ENCODE measurements at places on chromosomes 16 and 17.

DNA sequence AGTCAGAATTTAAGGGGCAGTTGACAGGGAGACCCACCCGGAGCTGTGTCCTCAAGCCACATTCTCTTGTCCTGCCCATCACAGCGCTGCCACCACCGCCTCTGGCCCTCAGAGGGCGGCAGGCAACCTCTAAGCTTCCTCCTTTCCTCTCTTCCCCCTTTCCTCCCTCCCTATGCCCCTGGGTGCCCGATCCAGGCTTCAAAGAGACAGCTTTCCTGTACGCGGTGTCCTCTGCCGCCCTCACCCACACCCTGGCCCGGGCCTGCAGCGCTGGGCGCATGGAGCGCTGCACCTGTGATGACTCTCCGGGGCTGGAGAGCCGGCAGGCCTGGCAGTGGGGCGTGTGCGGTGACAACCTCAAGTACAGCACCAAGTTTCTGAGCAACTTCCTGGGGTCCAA is 23.5 kb downstream of the WNT9B start:
- DNase-seq = no peak

- DNase-seq = no peak
Observed at GRCh38 chr17:4635823-4636375, 5.6 kb downstream of the ALOX15 start.

- DNase-seq = no peak
Observed at GRCh38 chr17:8345052-8345690, 5.5 kb downstream of the ODF4 start.

GRCh38 chr16:11205754-11206581 is 50.0 kb downstream of the SOCS1 start:
- no peak for DNase-seq

- no peak for DNase-seq
Observed at GRCh38 chr17:35046740-35047283, 16.7 kb downstream of the RFFL start.

DNA sequence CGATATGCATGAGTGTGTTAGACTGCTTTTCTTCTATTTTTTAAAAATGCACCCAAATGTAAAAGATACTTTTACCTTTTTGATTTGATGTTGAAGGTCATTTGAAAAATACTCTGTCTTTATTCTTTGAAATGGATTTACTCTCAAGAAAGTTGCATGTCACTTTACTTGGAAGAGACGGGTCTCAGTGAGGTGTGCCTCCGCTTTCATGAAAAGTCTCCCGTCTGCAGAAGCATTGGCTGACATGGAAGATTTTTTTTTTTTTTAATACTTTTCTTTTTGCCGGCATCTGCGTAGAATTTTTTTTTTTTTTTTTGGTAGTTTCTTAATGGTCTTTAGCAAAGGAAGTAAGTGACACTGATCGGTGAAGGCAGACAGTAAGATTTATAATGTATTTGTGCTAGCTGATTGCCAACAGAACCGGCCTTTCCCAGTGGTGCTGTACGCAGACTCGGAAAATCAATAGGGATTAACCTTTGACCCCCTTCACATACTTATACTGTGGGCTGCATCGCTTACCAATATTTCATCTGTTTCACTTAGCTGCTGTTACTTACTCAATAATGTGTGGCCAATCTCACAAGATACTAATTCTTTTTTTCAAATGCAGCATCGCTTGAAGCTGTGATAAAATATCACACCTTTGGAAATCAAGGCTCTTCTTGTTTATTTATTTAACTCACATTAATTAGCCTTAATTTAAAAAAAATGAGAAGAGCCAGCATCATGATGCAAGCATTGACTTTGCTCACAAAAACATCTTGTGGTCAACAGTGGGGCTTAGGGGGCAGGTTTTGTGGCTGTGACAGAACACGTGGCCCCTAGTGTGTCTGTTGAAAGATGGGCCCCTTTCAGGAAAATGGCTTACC is 383.9 kb downstream of the WWOX start:
- no peak for DNase-seq

DNA sequence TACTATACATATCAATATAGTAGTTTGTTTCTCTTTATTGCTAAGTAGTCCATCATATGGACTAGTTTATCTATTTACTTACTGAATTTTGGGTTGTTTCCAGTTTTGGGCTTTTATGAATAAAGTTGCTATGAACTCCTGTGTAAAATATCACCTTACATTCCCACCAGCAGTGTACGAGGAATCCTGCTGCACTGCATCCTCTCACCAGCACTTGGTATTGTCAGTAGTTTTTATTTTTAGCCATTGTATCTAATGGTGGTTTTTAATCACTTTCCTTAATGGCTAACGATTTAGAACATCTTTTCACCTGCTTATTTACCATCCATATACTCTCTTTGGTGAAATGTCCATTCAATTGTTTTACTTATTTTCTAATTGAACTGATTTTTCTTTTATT is 24.0 kb downstream of the CDC27 start:
- DNase-seq = no peak

DNA sequence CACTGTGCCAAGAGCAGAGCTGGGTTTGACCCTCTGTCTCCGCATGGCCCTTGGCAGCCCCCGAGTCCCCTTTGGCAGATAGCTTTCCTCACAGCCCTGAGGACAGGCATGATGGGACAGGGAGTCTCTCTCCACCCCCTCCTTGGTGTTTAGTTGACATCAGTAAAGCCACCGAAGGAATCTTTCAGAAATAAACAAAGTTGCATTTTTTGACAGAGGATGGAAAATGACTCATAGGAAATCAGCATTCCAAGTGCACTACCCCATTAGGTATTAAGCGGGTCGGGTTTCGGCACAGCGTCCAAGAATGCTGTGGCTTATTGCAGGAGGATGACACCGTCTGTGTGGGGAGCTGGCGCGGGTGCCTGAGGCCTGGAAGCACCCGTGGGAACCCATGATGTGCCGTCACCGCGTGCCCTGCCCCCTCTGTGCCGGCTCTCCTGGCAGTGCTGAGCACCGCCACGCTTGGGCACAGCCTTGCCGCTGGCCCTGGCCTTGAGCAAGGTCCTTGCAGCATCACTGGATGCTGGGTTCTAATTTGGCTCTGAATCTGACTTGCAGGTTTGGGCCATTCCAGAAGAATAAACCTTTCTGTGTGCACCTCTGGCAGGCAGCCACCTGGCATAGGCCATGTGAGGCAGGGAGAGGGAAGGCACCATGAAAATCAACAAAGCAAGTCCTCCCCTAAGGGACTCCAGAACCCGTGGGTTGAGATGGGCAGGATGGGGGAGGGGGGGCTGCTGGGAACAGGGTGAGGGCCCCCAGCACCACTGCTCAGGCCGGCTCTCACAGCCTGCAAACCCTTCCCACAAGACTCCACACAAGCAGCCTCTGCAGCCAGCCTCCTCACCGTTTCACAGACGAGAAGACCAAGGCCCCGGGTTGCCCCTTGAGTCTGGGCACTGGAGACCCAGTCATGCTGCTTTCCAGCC is 50.5 kb upstream of the ZNF469 start:
- DNase-seq = no peak

DNA sequence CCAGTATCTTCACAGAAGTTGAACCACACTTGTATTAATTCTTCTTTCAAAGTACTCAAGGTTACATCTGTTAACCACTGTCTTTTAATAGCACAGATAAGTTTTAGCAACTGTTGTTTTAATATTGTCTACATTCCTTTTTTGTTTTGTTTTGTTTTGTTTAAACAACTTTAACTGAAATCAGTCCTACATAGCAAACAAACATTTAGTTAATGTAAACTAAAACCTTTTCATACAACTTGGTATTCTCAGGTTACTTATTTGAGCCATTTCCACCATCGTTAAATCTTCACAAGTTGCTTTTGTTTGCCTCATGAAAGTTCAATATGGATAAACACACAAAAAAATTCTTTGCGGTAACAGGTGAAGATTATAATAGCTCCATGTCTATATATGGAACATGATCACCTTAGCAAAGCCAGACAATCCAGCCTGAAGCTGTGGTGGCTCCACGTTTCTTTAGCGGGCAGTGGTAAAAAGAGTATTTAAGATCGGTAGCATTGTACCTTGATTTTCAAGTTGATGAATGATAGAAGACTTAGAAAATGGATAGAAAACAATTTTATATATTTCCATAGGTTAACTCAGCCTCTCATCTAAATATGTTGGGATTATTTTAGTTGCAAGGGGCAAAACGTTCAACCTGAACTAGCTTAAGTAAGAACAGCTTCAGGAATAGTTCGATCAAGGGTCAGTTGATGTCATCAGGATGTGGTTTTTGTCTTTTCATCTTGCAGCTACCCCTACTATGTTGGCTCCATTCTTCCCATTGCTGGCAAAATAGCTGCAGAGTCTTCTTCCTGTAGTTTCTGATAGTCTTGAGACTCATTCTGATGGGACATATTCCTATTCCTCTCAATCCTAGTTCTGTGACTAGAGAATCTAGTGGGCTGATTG is 182.8 kb downstream of the FTO start:
- DNase-seq = no peak
